ENCODE measurements at places on chromosomes 6 and 20. TPM values are rescaled to one million over a fixed set of nuclear protein-coding genes. Genes with fewer than 3 reads are reported as not detected.

Gene RPS6KA2
- total RNA-seq: 109 TPM

Gene PDE10A
- 89.7 TPM for total RNA-seq

Gene MMP24
- 0.14 TPM for total RNA-seq

Gene TMC2
- 0.18 TPM for total RNA-seq

Gene SAMD5
- 0.43 TPM for total RNA-seq

Gene GCNT2
- not detected for total RNA-seq

Gene ZNF391
- total RNA-seq: 0.92 TPM

Gene MCHR2
- total RNA-seq: not detected

Gene PAX1
- total RNA-seq: not detected

Gene SPATS1
- not detected for total RNA-seq

Measured in smooth muscle cell of bladder (primary cell).